ENCODE measurements at places on chromosomes 3 and 15.

DNA sequence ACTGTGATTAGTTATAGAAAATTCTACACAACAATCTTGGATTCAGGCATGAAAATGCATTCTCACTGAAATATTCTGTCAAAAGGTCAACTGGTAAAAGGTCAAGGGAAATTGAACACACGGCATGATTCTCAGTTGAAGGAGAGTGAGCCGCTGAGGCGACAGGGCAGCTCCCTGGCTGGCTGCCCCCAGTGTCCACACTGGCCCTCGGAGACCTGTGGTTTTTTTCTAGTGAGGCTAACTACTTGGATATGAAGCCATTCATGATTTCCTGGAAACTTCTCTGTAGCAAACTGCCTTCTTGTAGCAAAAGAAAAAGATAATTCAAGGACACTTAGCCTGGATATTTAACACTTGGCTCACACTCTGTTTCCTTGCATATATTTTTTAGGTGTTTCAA, 37.2 kb downstream of the AADACL2 start:
- peak; percentile 9 for DNase-seq

DNA sequence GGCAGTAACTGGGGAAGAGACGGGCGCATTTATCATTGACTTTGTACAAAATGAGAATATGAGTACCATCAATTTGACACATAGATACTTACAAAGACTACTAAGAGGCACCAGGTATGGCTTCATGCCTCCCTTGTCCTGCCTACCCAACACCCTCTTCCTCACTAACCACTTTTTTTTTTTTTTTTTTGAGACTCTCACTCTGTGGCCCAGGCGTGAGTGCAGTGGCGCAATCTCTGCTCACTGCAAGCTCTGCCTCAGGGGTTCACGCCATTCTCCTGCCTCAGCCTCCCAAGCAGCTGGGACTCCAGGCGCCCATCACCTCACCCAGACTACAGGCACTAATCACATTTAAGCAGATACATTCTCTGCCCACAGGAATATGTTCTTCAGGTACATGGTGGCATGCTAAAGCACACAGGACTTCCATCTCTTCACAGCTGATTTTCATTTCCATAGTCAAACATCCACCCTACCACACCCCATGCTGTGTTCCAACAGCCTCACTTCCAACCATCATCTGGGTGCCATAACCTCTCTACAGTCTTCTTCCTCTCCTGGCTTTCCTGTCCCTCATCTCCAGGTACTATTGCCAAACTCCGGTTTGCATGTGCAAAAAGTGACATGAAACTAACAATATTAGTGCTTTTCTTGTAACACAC, 41.7 kb downstream of the RAB27A start:
- DNase-seq, result no peak

GRCh38 chr3:180282386-180282785, 245.6 kb upstream of the PEX5L start:
- no peak for DNase-seq

- no peak for DNase-seq
Measured at GRCh38 chr15:61856295-61856694, 204.0 kb downstream of the VPS13C start.

DNA sequence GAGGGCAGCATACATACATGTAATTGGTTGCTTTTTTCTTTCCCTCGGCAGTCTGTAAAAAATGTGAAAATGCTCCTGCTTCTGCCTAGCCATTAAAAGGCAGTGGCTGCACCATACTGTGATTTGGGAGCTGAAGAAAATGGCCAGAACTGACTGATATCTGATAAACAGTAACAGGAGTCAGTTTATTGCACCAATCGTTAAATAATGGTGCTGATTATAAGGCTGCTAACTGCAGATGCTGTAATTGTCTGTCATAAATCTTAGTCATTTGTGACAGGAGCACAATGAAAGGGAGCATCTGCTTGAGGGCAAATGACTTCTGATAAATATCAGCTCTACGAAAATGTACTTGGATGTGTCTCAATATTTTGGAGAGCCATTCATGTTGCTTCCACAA, 263.1 kb upstream of the DNAJC19 start:
- peak; percentile 95 for DNase-seq

DNA sequence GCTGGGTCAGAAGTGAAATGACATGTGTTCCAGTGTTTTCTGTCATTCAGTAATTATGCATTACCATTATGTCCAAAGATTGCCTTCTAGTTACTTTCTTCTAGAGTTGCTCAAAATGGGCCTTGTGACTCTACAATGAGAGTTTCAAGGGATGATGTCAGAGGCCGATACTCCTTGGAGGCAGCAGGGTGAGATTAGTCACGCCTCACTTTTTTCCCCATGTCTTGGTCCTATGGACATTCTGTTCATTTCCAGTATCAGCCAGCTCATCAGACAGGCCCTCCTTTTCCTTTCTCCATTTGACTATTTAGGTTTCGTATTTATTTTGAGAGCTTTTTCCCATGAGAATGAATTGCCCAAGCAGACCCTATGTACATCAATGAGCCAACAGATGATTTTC, 17.5 kb downstream of the VGLL3 start:
- peak; percentile 20 for DNase-seq

DNA sequence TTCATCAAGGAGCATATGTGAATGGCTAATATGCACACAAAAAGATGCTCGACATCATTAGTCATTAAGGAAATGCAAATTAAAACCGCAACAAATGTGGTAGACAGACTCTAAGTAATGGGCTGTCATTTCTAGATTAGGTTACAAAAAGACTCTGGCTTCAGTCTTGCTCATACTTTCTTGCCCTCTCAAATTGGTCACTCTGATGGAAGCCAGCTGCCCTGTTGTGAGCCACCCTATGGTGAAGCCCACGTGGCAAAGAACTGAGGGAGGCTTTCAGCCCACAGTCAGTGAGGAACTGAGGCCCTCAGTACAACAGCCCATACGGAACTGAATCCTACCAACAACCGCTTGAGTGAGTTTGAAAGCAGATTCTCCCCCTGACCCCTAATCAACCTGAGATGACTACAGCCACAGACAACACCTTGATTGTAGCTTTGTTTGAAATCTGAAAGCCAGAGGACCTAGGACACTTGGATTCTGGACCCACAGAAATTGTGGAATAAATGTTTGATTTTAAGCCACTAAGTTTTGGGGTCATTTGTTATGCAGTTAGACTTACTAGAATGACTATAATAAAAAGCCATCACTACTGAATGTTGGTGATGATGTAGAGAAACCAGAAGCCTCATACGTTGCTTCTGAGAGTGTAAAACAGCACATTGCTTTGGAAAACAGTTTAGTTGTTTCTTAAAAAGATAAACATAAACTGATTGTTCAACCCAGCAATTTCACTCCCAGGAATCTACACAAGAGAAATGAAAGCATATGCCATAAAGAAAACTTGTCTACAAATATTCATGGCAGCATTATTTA, 45.7 kb downstream of the EHHADH start:
- peak; percentile 55 for DNase-seq

GRCh38 chr15:60264088-60264487, 133.7 kb downstream of the ANXA2 start:
- DNase-seq, result no peak

DNA sequence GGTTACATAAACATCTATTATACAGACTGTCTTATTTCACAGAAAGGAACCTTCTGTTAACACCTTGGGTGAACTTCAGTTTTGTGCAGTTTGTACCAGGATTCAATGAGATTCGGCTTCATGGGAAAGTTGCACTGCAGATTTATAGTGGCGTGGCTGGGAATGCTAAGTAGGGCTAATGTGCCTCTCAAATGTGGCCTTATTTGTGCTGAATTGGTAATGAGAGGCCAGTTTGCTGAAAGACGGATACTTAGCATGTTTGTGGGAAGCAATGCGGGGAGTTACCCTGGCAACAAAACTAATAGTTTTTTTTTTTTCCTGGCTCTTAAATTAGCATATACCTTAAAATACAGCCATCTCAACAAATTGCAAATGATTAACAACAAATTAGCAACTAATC, 28.6 kb upstream of the CEMIP start:
- no peak for DNase-seq

DNA sequence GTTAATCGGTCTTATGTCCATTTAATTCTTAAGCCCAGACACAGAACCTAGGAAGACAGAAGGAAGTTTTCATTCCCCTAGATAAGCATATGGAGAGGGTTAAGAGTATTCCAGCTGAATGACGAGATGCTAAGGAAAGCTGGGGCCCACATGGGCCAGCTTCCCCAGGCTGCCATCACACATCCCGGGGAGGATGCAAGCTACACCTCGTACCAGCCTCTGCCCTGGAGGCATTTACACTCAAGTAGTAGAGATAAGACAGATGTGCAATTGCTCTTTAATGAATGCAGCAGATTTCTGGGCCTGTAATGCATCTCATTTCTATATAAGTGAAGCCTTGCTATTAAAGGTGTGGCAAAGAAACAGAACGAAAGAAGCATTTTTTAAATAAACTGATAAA, 144.5 kb downstream of the MEX3B start:
- DNase-seq, result peak; percentile 10

GRCh38 chr15:39594446-39595337, 13.8 kb downstream of the THBS1 start:
- no peak for DNase-seq

GRCh38 chr3:141644931-141645330, 93.2 kb upstream of the RNF7 start:
- peak; percentile 38 for DNase-seq

GRCh38 chr3:195162033-195162669, 108.8 kb downstream of the XXYLT1 start:
- no peak for DNase-seq

DNA sequence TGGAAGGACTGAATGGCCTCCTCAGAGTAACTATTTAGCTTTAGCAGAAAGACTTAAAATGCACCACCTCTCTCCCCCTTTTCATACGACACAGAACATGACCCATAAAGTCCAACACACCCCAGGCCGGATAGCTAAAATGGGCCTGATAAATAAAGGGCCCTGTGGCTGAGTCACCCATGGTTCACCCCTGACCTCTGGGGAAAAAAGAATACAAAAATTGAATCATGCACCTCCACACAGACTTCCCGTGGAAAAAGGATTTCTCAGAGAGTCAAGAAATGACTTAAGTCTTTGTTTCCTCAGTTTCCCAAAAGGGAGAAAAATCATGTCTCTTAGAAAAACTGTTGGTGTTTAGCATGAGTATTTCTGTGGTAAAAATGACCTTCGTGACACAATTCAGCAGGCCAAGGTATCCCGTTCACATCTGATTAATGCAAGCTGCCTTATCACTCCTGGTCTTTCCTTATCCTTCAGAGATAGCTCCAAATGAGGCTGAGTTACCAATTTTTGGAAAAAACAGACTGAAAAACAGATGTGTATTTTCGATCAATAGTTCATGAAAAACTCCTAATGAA, 34.0 kb upstream of the ARHGEF3 start:
- no peak for DNase-seq

DNA sequence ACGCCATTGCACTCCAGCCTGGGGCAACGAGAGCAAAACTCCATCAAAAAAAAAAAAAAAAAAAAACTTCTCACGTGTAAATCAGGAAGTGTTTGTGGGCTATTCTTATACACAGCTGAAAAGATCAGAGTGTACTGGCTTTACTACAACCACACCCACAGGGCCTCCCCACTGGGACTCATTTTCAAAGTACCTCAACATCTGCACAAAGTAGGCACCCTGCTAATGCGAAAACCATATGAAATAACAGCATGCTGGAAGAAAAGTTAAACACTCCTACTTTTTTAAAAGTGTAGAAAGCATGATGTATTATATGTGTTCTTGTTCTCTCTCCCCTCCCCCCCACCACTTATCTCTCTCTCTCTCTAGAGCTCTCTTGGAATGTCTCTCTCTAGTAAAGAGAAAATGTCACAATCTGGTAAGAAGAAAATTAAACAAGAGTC, 11.1 kb downstream of the UACA start:
- no peak for DNase-seq

DNA sequence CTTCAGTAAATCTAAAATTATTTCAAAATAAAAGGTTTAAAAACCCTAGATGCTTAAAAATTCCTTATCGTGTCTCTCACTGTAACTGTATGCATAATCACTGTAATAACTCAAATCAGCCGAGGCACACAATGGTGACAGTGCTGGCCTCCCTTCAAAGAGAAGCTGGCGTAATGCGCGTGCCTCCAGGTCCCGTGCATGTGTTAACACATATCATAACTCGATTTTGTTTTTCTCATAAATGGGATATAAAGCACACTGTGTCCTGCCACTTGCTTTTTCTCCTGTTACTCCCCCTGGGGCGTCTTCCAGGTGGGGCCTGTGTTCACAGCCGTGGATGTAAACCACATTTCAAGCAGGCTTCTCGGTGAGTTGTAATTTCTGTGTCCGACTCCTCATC, 56.0 kb downstream of the TPRA1 start:
- no peak for DNase-seq

GRCh38 chr3:113005611-113006010, 14.8 kb downstream of the GTPBP8 start:
- DNase-seq, result no peak

- peak; percentile 57 for DNase-seq
Measured at GRCh38 chr15:85539491-85539890, 159.1 kb downstream of the AKAP13 start.

- DNase-seq, result no peak
Measured at GRCh38 chr3:151625586-151625985, 108.1 kb upstream of the AADACL2 start.

DNA sequence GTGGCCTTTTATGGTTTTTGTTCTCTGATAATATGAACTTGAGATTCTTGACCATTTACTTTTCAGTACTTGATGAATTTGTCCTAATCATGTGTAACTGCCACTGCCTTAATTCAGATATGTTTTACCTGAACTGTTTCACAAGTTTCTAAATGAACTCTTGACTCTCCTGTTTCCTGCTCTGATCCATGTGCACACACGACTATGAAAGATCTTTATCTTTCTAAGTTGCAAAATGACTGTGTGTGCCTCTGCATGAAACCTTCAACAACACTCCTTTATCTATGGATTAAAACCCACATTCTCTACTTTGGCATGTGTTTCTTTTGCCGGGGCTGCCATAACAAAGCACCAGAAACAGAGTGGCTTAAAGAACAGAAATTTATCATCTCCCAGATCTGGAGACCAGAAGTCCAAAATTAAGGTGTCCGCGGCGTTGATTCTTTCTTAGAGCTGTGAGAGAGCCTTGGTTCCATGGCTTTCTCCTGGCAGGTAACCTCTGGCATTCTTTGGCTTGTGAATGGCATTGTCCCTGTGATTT, 275.0 kb downstream of the ADAMTSL3 start:
- DNase-seq, result no peak

GRCh38 chr3:43770426-43771103, 79.8 kb downstream of the ABHD5 start:
- peak; percentile 15 for DNase-seq

DNA sequence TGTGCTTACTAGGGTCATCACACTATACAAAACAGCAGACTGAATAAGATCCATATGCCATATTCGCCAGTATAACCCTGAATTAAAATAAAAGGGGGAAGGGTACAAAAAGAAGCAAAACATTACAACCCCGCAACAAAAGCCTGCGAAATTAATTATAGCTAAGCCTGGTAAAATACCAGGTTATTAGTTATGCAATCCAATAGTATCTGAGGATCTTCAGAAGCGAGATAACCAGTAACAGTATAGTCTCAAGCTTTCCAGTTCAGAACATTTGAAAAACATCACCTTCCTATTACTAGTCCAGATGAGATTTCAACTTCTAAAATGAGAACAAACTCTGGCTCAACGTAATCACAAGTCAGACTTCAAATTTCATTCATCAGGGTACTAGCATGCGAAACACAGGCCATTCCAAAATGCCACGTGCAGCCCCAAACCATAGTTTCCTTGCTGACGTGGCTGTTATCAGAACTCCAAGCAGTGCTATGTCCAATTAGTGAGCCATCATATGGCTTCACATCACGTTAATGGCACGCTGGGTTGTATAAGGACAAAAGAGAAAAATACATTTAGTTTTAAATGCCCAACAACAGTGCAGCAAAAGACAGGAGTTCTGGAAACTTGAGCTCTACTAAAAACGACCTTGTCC, 1.1 kb downstream of the SSR3 start:
- DNase-seq, result peak; percentile 38

GRCh38 chr15:100005715-100006114, 272.5 kb upstream of the LYSMD4 start:
- DNase-seq, result no peak

Measured in NCI-H69 (cell line).